ENCODE measurements at places on chromosomes 11 and 22.

GRCh38 chr11:31640611-31641010 is 131.0 kb downstream of the ELP4 start:
- DNase-seq = no peak

- no peak for DNase-seq
These were observed 37.0 kb downstream of the PC start for GRCh38 chr11:66920978-66921784.

DNA sequence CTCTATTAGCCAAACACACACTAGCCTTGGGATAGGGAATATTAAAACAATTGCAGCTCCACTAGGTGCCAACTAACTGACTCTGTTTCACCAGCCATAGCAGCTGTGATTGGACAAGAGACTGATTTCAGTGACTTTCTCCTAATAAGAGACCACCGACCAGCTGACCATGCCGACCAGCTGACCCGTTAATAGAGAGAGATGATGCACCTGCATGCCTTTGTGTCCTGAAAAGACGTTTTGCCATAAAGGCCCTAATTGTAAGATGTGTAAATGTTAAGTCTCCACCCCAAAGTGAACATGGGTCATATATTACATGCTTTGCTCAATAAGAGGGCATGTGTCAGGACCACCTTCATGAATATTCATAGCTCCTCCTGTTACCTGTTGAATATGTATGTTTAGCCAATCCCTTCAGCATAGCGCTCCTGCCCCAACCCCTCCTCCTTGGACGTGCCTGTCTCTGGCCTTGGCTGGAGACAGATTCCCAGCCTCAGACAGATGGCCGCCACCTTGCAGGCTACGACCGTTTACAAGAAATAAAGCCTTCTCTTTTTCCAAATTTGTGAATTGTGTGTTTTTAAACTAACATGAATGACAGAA is 1.3 kb upstream of the NADSYN1 start:
- no peak for DNase-seq

- no peak for DNase-seq
These were observed 26.1 kb downstream of the INTS4 start for GRCh38 chr11:77968337-77968736.

DNA sequence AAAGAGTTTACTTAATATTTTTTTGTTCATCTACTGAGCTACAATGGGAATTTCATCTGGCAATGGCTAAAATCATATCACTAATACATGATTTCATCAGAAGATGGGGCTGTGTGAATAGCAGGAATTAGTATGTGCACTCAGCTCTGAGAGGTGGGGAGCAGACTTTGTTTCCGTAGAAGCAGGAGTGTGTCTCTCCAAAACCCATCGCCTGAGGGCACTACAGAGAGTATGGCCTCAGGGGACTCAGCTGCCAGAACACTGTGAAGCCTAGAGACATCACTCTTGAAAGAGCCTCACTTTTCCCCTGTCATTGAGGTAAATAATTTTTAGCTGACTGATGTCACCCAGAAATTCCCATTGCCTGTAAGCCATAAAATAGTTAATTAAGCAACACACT is 261.4 kb upstream of the ISX start:
- no peak for DNase-seq
